ENCODE measurements at places on chromosomes 3 and 15. TPM values are rescaled to one million over a fixed set of nuclear protein-coding genes. Genes with fewer than 3 reads are reported as not detected.

The FBXO40 gene
- 0.18 TPM for total RNA-seq

The LHFPL4 gene
- 0.28 TPM for total RNA-seq

The AHSG gene
- not detected for total RNA-seq

The CAPN3 gene
- 5.3 TPM for total RNA-seq

The ARNT2 gene
- total RNA-seq: 43.7 TPM

The UBE2E2 gene
- total RNA-seq: 25.9 TPM

The SPESP1 gene
- total RNA-seq: 14.3 TPM

The B2M gene
- 2,775 TPM for total RNA-seq

DNA sequence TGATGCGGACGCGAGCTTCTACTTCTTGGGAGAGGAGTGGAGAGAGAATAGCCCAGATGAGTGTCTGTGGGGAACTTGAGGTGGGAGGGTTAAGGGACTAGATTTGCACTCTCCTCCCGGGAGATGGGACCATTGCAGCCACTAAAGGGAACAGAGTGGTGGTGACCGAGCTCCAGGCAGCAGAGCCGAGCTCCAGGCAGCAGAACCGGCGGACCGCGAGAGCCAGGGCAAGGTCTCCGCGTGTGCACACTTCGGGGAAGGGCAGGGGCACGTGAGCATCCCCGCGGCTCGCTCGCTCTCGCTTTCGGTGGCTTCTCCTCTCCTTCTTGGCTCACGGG is 1.1 kb downstream of the IGDCC3 start:
- no peak for DNase-seq

- no peak for DNase-seq
Measured at GRCh38 chr3:61774279-61774890, 213.0 kb downstream of the PTPRG start.

- no peak for DNase-seq
Measured at GRCh38 chr3:134823679-134824078, 28.6 kb downstream of the EPHB1 start.

DNA sequence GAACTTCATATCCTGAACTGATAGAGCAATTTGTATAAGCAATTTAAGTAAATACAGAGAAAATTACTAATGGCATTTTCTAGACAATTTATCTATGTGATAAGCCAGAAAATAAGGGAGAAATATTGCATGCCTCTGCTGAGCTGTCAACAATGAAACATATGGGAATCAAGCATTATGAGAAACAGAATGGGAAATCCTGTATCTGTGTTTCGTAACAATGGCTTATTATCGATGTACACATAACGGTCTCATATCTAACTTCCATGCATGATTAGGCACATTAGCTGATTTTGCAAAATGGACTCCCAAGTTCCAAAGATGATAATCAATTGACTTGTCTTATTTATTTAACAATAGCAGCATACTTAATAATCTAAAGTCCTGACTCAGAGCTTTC is 30.4 kb upstream of the KCNMB2 start:
- DNase-seq: no peak

DNA sequence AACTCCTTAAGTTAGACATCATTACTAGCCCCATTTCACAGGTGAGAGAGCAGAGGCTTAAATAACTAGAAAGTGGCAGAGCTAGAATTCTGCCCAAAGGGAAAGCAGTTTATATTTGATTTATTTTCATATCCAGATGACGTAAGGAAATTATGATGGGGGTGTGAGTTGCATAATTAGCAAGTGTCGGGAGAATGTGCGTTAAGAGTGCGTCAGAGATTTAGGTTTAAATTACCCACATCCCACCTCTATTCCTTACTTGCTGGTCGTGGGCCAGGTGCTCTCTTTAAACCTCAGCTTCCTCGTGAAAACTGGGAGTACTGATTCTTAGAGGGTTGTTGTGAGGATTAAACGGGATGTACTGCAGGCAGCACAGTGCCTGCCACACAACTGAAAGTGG is 32.3 kb downstream of the FSTL1 start:
- DNase-seq: no peak

DNA sequence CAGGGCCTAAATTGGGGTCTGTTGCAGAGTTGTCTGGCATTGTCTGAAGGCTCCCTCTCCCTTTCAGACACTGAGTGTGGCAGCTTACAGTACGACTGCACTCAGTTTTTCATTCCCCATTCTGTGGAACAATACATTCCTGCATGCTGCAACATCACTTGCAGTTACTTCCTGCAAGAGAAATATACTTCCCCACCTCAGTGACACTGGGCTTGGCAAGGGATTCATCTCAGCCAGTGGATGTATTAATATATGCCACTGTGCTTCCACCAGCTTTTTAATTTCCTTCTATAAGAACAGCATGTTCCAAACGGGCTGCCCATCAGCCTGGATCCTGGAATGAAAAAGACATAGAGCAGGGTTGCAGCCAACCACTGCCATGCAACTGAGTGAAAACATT is 23.1 kb downstream of the B3GALNT1 start:
- DNase-seq: no peak

GRCh38 chr3:151404316-151404715 is 19.8 kb upstream of the P2RY12 start:
- no peak for DNase-seq

GRCh38 chr3:50609763-50610085 is 1.9 kb downstream of the CISH start:
- no peak for DNase-seq

DNA sequence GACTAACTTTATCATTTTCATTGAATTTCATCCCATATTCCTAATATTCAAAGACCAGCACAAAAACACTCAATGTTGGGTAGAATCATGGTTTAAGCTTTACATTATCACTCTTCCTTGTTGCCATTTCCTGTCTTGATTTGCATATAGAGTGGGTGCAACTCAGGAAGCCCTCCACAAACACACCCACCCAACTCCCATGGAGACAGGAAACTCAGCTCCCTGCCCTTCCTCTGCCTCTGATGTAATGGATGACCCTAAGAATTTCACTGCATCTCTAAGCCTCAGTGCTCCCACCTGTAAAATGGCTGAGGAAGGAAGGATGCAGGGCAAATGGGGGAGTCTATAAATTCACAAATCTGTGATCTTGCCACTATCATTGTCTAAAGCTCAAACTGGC is 98.1 kb upstream of the BFSP2 start:
- DNase-seq: no peak

DNA sequence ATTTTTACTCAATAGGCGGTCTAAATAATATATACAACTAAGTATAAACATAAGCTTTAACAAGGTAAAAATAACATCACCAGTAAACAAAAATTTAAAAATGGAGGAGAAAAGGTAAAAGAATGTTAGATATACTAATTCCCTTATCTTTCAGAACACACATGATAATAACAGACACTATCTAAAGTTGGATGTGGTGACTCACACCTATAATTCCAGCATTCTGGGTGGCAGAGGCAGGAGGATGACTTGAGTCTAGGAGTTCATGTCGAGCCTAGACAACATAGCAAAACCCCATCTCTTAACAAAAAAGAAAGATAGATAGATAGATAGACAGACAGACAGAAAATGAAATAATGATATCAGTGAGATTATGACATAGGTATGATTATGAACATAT is 85.1 kb downstream of the STAG1 start:
- no peak for DNase-seq

DNA sequence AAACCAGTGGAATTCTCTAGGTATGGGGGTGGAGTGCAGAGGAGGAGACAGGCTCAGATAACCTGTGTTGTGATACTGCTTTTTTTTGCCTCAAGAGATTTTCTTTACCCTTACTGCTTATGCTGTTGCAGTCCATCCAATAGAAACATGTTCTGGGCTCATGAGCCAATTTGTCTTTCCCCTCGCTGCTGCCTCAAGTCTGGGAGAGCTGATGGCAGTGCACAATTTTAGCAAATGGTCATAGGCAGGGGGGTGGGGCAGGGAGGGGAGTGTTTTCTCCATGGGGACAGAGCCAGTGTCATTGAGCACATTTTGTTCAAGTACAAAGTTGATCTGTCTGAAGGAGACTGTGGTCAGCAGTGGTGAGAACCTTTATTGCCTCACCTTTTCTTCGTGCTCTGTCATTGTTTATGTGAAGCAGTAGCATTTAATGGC is 134.9 kb downstream of the MBNL1 start:
- DNase-seq: no peak

DNA sequence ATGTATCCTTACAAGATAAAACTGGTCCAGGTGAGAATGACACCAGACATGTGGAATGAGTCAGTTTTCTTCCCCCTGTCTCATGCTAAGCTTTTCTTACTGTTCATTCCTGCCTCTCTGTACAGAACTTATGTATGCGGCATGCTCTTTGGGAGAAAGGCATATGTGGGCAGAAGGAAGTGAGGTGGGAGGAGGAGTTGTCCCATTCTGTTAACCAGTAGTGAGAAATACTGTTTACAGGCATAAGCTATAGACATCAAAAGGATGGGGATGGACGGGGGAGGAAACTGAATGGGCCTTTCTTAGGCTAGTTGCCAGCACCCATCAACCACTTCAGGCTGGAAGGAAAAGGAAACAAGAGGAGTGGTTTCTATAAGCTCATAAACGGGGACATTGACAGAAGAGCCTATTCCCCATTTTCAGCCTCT is 143.6 kb upstream of the BHLHE40 start:
- DNase-seq: no peak

DNA sequence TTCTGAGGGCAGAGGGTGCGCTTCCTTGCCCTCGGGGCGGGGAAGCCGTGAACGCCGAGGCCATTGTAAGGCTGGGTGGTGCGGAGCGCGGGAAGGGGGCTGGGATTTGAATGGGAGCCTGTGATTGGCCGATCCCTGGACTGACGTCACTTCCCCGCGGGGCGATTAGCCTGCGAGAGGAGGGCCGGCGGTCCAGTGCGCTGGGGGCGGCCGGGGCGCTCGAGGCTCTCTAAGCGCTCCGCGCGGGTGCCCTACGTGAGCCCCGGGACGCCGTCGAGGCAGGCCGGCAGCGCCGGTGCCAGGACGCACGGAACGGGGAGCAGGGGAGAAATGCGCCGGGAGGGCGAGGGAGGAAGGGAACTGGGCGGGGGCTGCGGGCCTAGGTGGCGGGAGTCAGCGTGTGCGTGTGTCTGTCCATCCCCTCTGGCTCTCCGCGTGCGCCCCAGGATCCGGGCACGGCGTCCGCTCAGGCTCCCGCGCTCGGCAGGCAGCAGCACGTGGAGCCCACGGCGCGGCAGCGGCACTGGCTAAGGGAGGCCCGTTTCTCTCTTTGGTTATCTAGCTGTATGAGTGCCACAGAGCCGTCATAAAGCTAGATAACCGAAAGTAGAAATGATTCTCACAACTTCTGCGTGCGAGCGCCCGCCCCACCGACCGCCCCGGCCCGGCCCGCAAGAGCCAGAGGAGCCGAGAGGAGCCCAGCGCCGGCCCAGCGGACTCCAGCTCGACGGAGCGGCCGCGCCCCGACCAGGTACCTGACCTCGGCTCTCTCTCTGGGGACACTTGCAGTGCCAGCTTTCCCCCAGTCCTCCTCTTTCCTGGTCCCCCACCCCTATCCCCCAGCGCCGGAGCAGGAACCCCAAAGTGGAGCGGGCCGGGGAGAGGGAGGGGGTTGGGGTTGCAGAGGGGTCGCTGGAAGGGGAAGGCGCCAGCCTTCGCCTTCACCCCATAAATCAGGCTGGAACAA is 33.1 kb upstream of the POLG start:
- DNase-seq: no peak

DNA sequence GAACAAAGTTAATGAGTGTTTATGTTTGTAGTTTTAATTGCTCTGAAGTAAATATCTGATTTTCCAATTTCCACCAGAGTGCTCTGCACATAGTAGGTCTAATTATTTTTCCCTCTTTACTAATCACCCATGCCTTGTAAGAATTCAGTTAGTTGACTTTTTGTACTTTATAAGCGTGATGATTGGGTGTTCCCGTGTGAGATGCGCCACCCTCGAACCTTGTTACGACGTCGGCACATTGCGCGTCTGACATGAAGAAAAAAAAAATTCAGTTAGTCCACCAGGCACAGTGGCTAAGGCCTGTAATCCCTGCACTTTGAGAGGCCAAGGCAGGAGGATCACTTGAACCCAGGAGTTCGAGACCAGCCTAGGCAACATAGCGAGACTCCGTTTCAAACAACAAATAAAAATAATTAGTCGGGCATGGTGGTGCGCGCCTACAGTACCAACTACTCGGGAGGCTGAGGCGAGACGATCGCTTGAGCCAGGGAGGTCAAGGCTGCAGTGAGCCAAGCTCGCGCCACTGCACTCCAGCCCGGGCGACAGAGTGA is 507 bp upstream of the VHL start:
- DNase-seq: no peak

GRCh38 chr3:70400194-70400593 is 87.8 kb upstream of the MDFIC2 start:
- DNase-seq: no peak

DNA sequence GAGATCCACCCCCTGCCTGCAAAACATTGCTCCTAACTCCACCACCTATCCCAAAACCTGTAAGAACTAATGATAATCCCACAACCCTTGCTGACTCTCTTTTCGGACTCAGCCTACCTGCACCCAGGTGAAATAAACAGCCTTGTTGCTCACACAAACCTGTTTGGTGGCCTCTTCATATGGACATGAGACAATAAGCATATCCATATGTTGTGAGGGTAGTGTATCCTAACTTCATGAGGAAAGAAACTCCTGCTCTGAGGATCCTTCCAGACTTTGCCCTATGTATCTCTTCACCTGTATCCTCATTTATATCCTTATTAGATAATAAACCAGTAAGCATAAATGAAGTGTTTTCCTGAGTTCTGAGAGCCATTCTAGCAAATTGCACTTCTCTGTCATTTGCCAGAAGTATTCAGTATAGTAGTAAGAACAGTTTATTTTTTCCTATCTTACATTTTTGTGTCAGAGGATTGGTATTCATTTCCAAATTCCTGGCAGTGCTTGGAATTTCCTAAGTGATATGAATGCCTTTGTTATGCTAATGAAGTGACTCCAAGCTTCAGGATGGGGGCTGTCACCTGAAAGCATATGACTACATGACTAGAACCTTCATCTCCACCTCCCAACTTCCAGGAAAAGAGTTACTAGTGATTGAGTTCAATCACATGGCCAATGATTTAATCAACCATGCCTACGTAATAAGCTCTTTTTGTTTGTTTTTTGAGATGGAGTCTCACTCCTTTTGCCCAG is 30.2 kb downstream of the TTBK2 start:
- no peak for DNase-seq

DNA sequence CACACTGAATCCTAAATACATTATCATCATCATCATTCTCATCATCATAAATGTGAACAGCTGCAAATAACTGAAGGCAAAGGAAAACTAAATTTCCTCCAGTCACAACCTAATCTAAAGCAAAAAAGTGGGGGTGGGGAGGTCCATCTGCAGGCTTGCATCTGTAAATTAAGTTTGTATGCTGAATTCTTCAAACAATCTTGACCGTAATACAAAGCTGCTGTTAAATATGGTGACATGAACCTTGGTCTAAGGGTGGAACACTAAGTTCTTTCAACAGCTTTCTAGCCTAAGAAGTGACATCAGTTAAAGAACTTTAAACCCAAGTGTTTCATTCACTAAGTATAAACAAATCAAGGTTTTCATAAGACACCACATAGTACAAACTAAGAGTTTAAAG is 4.3 kb downstream of the LRRFIP2 start:
- no peak for DNase-seq
